A172 (cell line): ENCODE measurements at places on chromosomes 2 and 18. TPM values are rescaled to one million over a fixed set of nuclear protein-coding genes. Genes with fewer than 3 reads are reported as not detected.
A peak's percentile ranks its signal among the peaks of the same experiment; 100 is the strongest.

- DNase-seq, result no peak
These were observed 215.8 kb upstream of the ACVR2A start for GRCh38 chr2:147628971-147629421.

DNA sequence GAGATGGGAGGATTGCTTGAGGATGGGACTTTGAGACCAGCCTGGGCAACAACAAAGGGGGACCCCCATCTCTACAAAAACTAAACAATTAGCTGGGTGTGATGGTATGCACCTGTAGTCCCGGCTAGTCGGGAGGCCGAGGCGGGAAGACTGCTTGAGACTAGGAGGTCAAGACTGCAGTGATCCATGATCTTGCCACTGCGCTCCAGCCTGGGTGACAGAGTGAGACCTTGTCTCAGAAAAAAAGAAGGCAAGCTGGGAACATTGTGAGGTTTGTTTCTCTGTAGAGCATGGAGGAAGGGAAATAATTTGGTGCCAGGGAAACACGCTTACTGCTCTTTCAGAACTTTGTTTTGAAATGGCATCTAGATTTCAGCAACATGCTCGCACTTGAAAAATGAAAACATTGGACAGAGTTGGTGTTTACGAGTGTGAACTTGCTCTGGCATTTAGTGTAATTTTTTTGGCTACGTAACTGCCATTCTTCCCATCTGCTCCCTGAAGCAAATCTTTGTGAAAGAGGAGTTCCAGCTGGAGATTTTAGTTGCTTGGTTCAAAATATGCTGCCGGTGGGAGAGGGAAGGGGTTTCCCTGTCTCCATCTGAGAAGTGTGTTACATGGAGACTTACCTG, 125.6 kb upstream of the DLX2 start:
- no peak for DNase-seq

DNA sequence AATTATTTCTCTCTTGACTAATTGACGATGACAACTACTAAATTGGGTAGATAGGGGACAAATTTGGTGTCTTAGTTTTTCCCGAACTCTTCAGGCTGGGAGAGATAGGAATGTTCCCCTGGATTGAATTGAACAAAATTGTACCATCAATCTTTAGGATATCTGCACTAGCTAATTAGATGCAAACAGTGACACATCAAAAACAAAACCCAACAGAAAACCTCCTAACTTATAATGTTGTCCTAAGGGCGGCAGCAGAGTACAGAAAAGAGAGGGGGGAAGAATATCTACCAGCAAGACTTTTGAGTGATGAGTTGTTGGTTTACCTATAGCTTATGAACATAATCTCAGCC, 342.9 kb downstream of the INSIG2 start:
- DNase-seq, result peak; percentile 47

The DNAJC5G gene
- not detected in 2 replicates for total RNA-seq

- DNase-seq, result no peak
These were observed 19.3 kb downstream of the PTMA start for GRCh38 chr2:231727621-231728020.

DNA sequence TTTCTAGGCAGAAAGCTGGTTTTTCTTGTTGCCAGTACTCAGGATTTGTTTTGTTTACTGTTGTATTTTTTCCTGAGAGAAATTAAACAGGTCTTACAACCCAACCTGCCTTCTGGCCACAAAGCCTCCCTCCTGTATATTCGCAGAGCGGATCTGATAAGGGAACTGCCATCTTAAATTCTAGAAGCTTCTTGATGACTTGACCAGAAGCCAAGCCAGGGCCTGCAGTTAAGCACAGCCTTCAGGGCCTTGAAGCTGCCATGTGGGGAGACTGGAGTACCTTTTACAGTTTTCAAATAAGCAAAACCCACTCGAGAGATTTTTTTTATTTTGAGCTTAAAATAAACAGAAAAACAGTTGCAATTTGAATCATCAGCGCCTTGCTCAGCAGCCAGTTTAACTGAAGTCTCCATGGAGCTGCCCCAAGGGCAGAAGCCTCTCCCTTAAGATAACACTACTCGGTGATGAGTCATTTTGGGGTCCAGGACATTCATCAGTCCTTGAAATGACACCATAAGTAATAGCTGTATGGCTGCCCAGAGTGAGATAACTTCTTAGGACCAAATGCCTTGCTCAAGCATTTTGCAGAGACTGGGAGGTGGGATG, 51.5 kb upstream of the PHLPP1 start:
- DNase-seq, result peak; percentile 82

DNA sequence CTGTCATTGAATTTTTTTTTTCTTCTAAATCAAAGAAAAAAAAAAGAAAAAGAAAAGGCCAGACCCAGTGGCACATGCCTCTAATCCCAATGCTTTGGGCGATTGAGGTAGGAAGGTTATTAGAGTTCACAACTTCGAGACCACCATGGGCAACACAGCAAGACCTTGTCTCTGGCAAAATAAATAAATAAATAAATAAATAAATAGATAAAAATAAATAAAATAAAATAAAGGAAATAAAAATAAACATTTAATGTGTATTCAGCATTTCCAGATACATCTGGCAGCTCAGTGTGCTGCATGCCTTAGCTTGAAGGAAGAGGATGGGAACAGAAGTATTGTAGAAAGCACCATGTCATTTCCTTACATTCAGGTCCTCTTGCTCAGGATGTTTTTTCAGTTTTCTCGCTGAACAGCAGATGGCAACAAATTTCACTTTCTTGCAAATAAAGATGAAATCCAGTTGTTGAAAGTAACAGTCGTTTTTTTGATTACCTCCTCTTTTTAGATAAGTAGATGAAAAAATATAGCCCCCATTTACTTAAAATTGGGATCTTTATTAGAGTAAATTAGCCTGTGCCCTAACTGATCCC, 25.7 kb upstream of the FAM178B start:
- DNase-seq, result peak; percentile 62

- DNase-seq, result no peak
These were observed 627.6 kb downstream of the DPP10 start for GRCh38 chr2:115070002-115070401.
